ENCODE measurements at places on chromosomes 7 and 10.

- DNase-seq, result no peak
Observed at GRCh38 chr10:83582407-83583095, 556.8 kb upstream of the GHITM start.

DNA sequence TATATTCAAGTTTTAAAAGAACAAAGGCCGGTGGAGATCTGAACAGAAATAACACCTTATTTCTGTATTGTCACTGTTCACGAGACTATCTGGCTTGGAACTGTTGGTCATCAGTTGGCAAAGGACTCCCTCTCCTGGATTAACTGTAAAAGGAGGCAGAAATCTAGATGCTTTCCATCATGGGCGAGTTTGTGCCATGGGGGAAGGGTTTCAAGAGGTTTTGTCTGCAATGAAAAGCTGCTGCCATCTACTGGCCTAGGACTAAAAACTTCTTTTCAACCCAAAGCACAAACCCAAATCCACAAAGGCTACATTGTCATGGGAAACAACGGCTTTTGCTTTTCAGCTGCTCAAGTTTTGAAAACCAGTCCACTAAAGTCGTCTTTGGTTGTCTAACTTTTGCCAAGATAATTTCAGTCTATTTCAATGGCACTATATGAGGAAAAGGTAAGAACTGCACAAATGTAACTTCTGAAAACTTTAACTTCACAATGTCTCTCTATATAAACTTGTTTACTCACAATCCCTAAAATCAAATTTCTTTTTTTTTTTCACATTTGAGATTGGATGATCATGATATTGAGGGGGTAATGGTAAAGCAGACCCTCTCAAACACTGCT is 196.8 kb downstream of the SKAP2 start:
- peak; percentile 29 for DNase-seq

- DNase-seq, result no peak
Observed at GRCh38 chr7:116772423-116772863, 89.9 kb upstream of the CAPZA2 start.

DNA sequence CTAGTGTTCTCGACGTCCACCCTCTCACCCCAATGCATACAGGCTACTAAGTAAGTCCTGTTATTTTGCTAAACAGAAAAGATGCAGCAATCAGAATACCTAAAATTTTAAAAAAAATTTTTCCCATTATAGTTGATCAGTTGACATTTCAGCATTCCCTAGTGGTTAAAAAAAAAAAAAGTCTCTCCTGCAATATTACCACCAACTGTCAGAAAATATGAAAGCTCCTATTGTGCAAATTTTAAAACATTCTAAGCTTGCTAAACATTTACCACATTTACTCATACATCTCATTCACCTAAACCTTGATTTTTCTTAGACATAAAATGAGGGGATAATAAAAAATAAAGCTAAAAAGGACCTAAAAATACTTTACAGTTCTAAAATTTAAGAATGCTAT is 165.6 kb downstream of the AVL9 start:
- no peak for DNase-seq

GRCh38 chr7:133562621-133563020 is 309.7 kb downstream of the EXOC4 start:
- no peak for DNase-seq
